ENCODE measurements at places on chromosomes 3 and 15.

DNA sequence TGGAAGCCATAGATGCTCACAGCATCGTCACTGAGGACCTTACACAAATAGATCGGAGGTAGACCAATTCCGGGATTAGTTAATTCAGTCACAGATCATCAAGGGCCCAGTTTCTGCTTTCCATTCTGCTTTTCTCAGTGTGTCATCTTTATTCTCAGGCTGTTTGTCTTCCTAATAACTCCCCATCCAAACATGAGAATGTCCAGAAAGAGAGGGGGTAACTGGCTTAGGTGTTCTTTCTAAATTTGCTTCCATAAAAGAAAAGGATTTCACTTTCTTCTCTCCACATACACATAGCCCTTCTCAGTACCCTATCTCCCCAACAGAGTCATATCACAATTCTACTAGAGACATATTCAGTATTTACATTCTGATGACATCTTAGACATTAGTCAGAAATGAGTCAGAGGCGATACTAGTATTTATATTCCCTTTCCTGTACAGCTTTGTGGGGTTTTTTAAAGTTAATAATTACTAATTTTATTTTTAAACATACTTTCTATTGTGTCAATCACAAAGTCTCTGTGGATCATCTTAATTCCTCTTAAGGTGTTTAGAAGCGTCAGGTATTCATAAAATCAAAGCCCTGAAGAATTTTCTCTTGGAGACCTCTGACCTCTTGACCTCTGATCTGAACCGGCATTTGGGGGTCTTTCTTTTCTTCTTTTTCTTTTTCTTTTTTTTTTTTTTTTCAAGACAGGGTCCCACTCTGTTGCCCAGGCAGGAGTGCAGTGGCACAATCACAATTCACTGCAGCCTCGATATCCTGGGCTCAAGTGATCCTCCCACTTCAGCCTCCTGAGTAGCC, 24.3 kb upstream of the IL12A start:
- no peak for DNase-seq

GRCh38 chr15:57462381-57462780, 86.1 kb downstream of the CGNL1 start:
- DNase-seq, result no peak

DNA sequence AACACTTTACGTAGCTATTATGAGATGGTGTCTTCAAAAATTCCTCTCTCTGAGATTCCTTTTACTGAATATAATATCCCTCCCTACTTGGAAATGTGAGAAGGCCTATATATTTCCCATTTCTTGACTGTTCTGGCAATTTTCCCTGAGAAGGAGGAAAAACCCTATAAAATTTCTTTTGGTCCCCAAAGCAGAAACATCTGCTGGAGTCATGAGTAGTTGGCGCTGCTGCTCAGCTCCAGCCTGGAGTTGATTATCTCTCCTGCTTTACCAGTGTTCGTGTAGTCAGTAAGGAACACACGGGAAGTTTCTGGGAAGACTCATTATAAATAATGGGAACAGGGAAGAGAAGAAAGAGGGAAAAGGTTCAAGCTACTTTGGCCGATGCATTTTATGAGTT, 680.1 kb downstream of the EPHA3 start:
- no peak for DNase-seq

DNA sequence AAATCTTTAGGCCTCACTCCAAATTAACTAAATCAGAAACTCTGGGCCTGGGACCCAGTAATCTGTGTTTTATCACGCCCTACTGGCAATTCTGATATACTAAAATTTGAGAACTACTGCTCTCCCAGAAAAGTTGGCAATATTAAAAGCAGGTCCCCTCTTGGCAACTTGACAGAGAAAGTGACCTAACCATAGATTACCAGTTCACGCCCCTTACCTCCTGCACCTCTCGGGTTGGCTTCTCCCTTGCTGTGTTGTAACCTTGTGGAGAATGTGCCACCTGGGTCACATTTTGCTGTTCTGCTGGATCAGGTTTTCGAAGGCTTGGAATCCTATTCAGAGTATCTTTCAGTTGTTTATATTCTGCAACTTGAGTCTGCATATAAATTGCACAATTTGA, 59.1 kb downstream of the GOLIM4 start:
- DNase-seq, result no peak

- DNase-seq, result no peak
These were observed 156.2 kb downstream of the ZNF621 start for GRCh38 chr3:40680685-40681657.

- no peak for DNase-seq
These were observed 6.7 kb downstream of the ZNF860 start for GRCh38 chr3:31988271-31988670.

- no peak for DNase-seq
These were observed 543.1 kb upstream of the NECTIN3 start for GRCh38 chr3:110528305-110529121.

- DNase-seq, result no peak
These were observed 227.4 kb upstream of the DCBLD2 start for GRCh38 chr3:99128725-99129505.

DNA sequence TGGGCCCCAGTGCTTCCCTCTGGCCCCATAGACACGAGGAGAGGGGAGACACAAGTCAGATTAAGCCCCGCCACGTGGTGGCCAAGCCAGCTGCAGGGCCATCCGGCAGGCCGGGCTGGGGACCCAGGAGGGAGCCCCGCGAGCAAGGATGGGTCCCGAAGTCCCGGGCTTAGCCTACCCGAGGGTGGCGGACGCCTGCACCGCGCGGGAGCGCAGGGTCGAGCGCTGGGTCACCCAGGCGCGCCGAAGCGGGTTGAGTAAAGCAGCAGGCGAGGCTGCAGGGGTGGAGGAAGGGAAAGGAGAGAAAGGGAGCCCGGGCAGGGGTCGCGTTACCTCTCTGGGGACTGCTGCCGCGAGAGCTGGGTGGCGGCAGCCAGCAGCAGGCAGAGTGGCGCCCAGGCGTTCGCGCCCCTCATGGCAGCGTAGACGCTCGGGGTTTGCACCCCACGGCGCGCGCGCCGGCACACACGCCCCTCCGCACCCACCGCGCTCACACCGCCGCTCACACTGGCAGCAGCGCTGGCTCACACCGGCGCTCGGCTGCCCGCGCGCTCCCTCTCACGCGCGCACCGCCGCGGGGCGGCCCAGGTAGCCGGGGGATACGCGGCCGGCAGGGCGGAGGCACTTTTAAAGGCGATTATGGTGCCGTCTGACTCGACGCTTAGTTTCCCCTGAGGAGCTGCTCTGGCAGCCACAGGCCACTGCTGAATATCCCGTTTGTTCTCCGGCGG, at the start of gene PCOLCE2:
Gene PCOLCE2, minus strand, starts transcription at position 603 of the 731 bp plus-strand sequence. Its CDS starts 187 bp downstream, at position 416.
- no peak for DNase-seq

- no peak for DNase-seq
These were observed 1433.9 kb upstream of the CADM2 start for GRCh38 chr3:83524901-83525300.

GRCh38 chr3:98877132-98877531, 24.4 kb downstream of the DCBLD2 start:
- DNase-seq, result no peak

DNA sequence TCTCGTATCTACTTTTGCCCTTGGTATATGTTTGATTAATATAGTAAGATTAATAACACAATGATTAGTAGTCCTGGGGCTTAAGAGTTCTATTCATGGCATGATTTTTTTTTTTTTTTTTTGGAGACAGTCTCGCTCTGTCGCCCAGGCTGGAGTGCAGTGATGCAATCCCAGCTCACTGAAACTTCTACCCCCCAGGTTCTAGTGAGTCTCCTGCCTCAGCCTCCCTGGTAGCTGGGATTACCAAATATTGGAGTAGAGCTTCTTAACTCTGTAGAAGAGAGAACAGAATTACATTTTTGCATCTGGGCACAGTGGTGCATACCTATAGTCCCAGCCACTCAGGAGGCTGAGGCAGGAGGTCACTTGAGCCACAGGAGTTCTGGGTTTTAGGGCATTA, 58.9 kb downstream of the RAB7A start:
- DNase-seq, result no peak

GRCh38 chr3:39541917-39542329, 74.4 kb downstream of the MOBP start:
- no peak for DNase-seq

DNA sequence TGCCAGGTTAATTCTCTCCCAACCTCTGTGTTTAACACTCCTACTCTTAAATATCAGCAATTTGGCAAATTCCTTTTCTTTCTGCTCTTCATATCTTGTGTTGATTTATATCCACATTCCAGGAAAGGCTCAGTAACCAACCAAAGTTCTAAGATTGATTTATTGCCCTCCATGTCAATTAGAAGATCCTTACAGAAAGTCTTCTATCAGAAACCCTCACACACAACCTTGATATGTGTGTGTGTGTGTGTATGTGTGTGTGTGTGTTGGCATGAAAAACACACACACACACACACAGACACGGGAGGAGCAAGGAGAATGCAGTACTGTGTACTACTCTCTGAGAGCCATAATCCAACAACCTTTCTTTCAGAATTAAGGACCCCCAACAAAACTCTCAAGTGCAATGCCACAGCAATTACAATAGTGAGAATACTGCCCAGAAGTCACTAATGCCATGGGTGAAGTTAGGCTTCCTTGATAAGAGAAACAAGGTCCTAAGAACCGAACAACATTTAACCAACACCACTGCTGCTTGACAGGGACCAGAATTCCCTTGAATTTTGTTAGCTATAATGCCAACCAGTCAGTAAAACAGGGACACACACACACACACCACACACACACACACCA, 1.1 kb downstream of the LSAMP start:
- no peak for DNase-seq

DNA sequence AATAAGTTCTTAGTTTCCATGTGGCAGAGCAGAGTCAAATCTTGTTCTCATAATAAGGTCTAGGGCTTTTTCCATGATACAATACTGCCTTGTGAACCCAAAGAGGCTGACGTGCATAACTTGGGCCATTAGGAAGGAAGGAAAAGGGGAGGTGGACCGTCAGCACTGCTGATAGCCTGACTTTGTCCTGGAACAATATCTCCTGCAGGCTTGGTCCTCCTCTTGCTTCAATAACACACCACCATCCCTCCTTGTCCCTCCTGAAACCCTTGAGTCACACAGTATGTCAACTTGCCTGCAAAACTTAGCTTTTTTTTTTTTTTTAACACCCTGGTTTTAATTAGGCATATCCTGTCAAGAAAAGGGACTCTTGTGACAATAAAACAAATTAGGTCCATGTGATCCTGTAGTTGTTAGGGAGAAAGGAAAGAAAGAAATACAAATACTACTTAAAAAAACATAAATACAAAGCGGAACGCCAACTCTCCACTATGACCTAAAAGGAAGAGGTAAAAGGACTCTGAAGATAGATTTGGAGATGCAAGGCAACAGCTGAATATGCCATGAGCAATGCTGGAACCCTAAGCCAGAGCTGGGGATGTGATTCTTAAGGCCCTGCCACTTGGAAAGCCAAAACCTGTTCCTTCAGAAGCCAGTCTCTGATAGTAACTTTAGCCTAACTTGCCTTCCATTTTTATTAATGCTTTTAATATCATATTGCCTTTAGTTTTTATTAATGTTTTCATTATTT, 67.0 kb downstream of the WWTR1 start:
- DNase-seq, result no peak

DNA sequence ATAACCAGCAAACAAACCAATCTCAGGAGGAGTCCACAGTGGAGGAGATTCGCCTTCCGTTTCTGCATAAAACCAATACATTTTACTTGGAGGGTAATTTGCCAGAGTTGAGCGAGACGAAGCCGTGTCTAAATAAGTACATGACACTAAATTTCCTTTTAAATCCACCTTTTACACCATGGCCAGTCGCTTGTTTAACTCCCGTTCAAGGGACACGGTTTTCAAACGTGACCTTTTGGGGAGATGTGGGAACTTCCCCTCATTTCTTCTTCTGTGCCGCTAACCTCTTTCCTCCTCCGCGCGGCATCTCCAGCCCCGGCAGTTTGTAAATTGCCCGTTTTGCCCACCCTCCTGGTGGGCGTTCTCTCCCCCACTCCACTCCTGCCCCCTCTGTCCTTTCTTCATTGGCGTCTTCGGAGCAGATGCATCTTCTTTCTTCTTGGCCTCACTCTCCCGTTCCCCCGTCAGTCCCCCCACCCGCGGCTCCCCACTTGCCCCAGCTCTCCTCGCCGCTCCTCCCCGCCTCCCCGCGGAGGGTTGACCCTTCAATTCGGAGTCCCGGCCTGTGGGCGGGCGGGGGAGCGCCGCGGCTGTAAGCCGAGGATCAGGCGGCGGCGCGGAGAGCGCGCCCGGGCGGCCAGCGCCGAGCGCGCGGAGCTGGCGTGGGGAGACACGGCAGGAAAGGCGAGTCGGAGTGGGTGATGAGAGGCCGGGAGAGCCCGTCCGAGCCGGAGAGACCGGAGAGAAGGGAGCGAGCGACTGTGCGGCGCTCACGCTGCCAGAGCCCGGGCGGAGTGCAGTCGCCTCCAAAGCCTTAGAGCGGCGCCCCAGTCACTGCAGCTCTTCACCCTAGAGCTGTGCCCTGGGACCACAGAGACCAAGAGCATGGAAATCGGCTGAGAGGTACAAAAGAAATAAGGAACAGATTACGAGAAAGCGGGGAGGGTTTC, at the start of gene NLGN1:
Gene NLGN1, plus strand, starts transcription at position 584 of the 950 bp plus-strand sequence.
- DNase-seq, result no peak

- no peak for DNase-seq
These were observed 166.0 kb downstream of the NTRK3 start for GRCh38 chr15:88090481-88091011.

DNA sequence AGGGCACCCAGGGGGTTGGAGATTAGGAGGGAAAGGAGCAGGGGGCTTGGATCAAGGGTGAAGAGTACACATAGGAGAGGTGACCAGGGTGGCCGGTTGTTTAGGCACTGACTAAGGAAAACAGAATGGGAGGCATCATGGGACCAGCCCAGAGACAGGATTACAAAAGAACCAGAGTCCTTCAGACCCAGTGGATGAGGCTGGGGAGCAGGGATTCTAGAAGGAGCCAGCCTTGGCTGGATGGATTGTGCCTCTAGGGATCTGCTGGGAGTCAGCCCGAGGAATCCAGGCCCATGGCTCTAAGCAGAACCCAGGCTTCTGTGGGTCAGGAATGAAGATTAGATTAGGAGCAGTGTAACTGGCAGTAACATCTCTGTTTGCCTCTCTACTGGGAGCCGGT, 98.6 kb downstream of the ARNT2 start:
- DNase-seq, result no peak

DNA sequence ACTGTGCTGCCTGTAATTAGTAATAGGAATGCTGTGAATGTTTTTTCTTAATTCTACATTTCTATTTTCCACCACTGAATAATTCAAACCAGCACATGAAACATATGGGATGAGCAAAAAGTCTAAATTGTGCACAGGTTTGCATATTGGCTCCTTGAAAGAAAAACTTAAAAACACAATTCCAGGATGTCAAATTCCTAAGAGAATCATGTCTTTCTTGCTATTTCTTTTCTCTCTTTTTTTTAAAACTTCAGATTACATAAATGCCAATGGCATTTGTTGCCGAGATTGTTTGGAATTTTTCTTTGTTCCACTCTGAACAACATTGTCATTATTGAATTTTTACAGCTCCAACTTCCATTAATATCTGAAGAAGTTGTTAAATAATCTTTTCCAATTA, 60.8 kb downstream of the VGLL3 start:
- no peak for DNase-seq

Data from CD4-positive, alpha-beta T cell treated with Interleukin-2 at 100 ng/mL for 4 hours (primary cell).